Thyroid gland (tissue), 4 donors: ENCODE measurements at places on chromosomes 3 and 15.

DNA sequence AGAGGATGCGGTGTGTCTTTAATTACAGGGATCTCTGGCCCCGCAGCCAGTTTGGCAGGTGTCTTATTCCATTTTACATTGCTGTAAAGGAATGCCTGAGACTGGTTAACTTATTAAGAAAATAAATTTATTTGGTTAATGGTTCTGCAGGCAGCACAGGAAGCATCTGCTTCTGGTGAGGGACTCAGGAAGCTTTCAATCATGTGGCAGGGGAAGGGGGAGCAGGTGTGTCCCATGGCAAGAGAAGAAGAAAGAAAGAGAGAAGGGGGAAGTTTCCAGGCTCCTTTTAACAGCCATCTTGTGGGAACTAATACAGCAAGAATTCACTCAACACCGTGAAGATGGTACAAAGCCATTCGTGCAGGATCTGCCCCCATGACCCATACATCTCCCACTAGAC is 128.0 kb upstream of the CRBN start:
- DNase-seq = no peak

GRCh38 chr3:151838574-151839312 is 24.8 kb downstream of the AADAC start:
- peak; percentile 37 for DNase-seq

DNA sequence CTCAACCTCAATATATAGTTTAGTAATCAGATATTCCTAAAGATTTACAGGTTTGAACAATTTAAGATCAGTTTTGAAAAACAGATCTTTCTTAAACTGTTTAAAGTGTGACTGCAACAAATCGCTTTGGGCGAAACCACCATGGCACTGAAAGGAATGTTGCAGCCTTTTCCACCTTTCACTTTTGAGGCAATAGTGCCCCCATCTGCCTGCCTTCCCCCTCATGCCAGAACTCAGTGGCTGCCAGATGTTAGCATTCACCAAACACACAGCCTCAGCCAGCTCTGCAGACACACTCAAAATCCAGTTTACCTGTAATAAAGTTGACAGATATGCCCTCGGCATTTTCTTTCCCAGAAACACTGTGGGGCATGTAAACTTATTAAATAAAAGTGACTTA is 3.3 kb downstream of the LYSMD4 start:
- no peak for DNase-seq

DNA sequence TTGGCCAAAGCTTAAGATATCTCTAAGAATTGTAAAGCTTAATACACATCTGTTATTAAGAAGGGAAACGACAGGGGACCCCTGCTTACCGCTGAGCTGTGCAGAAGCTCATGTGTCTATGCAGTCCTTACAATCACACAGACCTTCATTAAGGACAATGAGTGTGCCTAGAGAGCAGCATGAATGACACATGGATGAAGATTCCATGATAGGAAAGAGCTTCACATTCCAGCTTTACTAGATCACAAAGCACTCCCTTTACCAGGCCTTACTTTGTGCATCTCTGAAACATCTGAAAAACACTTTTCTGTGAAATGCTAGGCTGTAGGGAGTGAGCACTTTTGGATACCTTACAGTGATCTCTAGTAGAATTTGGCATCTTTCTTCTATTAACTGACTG is 32.0 kb downstream of the RNF168 start:
- DNase-seq = no peak

DNA sequence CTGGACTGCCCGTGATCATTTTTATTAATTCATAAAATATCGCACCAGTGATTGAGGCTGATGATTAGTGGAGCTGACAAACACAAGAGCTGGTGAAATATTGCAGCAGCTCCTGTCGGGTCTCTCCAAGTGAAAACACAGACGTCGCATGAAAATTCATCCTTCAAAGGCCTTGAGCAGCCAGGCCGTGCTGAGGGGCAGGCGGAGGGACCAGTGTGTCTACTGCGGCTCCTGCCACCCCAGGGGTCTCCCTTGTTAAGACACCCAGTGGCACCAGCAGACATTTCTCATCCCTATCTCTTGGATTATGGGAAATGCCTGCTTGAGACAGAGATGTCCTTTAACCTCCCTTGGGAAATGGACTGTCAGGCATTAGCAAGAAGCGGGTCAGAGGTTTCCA is 289.4 kb upstream of the TLE3 start:
- DNase-seq = no peak

- no peak for DNase-seq
These were observed 174.8 kb downstream of the POLR2M start for GRCh38 chr15:57881361-57881760.

GRCh38 chr3:10515884-10516495 is 10.6 kb upstream of the ATP2B2 start:
- no peak for DNase-seq

DNA sequence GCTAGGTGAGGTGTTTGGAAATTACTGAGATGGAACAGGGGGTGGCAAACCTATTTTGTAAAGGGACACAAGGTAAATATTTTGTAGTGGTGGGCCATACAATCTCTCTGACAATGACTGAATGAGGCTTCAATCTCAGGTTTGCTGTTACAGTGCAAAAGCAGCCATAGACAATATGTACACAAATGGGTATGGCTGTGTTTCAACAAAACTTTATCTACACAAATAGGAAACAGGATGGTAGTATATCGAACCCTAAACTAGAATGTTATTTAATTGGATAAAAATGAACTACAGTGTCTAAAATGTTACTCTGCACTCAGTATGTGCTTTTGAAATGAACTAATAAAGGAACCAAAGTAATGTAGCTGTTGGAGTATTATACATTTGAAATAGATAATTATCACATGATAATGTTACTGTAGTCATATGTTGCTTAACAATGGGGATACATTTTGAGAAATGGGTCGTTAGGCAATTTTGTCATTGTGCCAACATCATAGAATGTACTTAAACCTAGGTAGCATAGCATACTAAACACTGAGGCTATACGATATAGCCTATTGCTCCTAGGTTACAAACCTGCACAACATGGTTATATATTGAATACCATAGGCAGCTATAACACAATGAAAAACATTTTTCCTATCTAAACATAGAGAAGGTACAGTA is 495.2 kb upstream of the TBL1XR1 start:
- no peak for DNase-seq

DNA sequence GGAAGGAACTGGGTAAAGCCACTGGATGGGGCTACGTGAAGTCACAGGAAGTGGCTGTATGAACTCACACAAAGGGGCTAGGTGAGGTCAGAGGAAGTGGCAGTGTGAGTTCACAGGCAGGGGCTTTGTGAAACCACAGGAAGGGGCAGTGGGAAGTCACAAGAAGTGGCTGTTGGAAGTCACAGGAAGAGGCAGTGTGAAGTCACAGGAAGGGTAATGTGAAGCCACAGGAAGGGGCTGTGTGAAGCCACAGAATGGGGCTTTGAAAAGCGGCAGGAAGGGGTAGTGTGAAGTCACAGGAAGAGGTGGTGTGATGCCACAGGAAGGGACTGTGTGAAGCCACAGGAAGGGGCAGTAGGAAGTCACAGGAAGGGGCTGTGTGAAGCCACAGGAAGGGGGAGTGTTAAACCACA is 34.6 kb downstream of the GASK1A start:
- DNase-seq = no peak

GRCh38 chr15:32670623-32671022 is 29.1 kb downstream of the SCG5 start:
- no peak for DNase-seq

GRCh38 chr15:33448151-33448550 is 137.4 kb downstream of the RYR3 start:
- DNase-seq = no peak

DNA sequence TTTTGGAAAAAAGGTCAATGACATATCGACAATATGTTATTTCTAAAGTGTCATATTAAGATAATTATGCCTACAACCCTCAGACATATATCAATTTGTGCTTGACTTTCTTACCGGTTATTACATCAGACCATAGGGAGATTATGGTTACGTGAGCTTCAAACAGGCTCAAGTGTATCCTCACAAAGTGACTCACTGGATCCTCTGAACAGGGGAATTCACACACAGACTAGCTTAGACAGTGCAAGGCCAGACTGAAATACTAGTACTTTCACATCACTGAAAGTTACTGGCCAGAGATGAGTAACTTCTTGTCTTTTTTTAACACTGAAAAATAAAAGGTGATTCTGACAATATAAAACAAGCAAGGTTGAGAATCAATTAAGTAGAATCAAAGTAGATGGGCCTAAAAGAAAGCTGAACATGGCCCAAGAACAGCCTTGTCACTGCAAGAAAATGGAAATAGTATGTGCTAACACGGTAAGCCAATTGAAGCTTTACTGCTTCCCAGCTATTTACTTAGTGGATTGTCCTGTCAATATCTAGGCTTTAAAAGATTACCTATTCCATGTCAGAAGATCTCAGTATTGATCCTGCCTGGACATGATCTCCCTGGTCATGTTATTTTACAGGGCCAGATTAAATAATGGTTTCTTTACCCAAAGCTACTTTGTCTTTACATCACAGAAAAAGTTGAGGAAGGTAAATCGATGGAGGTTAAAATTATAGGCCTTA is 848.6 kb downstream of the ROBO1 start:
- no peak for DNase-seq

GRCh38 chr3:114336122-114336697 is 42.4 kb downstream of the TIGIT start:
- DNase-seq = no peak

GRCh38 chr15:40959331-40960141 is 6.3 kb downstream of the CHAC1 start:
- DNase-seq = no peak

GRCh38 chr3:184558726-184559125 is 2.9 kb upstream of the EPHB3 start:
- DNase-seq = no peak

GRCh38 chr3:151962912-151963311 is 89.5 kb downstream of the SUCNR1 start:
- DNase-seq = no peak

DNA sequence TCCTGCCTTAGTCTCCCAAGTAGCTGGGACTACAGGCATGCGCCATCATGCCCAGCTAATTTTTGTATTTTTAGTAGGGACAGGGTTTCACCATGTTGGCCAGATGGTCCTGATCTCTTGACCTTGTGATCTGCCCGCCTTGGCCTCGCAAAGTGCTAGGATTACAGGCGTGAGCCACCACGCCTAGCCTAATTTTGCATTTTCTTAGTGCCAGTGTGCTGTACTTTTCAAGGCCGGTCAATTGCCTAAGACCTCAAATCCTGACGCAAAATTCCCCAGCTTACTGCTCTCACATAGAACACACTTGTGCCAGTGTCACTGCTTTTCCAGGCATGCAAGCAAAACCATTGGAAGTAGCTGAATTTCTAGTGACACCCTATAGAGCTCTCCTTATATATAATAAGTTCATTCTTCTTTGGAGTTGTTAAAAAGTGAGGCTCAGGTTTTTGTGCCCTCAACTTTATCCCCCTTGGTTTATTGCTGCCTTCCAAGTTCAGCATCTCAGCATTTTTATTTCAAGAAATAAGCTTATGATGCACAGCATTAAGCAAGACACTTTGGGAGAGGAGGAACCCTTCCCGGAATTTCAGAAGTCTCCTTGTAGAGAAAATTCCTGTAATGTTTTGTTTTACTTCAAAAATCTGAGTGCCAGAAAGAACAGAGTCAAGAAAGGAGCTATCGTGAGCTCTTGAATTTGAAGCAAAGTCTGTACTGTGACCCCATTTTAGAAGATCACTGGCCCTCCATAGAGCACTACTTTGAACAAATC is 93.2 kb downstream of the FILIP1L start:
- no peak for DNase-seq

DNA sequence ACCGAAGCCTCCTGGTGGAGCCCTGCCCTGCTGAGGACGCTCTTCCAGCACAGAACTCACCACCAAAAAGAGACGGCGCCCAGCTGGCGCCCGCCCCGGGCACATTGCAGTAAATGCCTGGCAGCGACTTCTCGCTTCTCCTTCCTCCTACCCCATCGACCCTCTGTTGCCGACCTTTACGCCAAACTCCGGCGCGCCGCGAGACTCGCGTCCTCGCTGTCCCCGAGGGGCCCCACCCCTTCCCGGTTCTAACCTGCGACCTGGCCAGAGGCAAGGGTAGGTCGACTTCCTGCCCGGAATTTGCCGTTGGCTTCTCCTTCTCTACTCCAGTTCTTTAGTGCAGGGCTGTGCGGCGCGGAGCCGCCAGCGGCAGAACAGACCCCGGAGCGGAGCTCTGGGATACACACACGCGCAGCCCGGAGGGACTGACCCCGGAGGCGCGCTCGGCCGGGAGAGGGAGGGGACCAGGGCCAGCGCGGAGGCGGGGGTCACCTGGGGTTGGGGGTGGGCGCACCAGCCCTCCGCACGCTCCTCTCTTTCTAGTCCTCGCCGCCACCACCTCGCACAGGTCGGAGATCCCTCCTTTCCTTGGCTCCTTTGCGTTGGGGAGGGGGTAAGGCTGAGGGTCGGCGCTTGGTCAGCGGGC is 226.6 kb upstream of the AZI2 start:
- peak; percentile 46 for DNase-seq

GRCh38 chr3:43095370-43095769 is 10.5 kb downstream of the POMGNT2 start:
- DNase-seq = no peak

DNA sequence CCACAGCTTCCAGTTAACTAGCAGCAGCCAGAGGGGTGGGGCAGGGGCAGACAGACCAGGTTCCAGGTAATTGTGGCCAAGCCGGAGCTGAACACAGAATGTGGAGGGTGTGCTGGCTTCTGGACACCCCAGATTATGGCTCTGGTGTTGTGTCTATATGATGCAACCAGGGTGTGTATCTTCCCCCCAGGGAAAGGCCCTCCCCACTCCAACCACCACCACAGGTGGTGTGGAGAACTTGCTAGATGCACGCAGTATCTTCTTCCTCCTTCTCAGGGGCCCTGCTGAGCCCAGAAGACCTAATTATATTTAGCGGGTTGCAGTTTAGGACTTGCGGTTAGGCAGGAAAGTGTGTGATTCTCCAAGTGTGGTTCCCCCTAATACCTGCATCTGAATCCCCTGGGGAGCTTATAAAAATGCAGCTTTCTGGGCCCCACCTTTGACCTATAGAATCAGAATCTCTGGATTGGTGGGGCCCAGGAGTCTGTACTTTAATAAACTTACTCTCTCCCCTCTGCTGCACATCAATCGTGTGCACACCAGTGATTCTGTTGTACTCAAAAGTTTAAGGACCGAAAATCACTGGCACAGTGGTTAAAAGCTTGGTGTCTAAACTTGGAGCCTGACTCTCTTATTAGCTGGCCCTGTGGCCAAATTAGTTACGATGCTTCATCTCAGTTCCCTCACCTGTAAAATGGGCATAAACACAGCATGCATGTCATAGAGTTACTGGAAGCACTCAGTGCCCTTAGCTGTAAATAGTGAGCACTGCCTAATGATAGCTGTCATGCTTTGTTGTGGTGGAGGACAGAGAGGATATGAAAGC is 379.1 kb upstream of the PROK2 start:
- DNase-seq = no peak

DNA sequence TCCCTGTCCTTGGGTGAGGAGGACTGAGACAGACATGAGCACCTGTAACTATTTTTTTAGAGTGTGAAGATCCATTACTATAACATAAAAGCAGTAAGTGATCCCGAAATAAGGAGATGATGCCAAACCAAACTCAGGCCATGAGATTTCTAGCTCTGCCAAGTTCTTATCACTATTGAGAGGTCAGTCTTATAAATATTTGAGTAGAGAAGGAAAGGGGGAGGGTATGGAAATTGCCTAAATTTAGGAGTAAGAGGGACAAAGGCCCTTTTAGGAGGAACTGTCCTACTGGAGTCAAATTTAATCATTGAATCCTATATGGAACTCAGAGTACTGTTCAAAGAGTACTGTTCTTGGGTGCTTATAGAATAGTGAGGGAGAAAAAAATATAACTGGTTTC is 326.9 kb upstream of the NAALADL2 start:
- no peak for DNase-seq
